ENCODE measurements at places on chromosomes 7 and 10. TPM values are rescaled to one million over a fixed set of nuclear protein-coding genes. Genes with fewer than 3 reads are reported as not detected.

DNA sequence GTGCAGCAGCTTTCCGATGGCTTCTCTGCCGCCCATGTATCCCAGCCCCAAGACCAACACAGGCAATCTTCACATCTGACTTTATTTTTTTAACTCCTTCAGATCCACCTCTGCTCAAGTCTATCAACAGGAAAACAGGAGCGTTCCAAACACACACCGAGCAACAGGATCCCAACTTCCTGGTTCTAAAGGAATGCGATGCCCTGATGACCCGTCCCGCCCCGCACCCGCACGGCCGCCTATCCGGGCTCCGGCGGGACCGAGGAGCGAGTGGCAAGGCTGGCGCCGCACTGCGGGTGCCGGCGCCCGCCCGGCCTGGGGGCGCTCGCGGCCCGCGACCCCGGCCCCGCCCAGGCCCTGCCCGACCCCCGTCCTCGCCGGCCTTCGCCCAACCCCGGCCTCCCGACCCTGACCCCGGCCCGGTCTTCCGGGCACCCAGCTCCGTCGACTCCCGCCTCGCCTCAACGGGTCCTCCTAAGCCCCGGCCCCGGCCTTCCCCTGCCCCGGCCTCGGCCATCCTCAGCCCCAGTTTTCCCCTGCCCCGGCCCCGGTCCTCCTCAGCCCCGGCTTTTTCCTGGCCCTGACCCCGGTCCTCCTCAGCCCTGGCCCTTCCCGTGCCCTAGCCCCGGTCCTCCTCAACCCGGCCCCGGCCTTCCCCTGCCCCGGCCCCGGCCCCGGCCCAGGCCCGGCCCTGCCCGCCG lies 730 bp downstream of the LARP4B start:
- H3K4me3 ChIP-seq, result peak overlapping the region; percentile 42
- H3K27me3 ChIP-seq, result no peaks in the 10 kb centered on the region
- DNase-seq, result peak; percentile 45
- no peaks in the 10 kb centered on the region for H3K36me3 ChIP-seq
- peak overlapping the region; percentile 86 for H3K27ac ChIP-seq

DNA sequence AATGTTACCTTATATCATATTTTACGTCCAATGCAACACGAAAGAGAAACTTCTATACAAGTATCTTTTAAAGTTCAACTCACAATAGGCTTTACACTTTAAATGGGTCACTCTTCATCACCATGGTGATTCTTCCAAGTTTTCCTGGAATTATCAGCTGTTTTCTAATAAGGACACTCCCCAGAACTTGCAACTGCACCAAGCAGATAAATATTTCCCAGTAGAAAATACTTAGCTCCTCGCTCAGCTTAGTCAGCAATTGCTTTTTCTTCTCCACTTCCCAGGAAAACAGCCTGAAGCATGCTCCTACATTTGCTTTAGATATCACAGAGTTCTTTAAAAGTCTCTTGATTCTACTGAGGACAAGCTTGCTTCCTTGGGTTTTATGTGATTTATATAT lies 25.7 kb upstream of the ADD3 start:
- no peak for DNase-seq
- no peak overlapping the region for H3K27ac ChIP-seq
- H3K4me3 ChIP-seq, result no peak overlapping the region
- no peaks in the 10 kb centered on the region for H3K4me1 ChIP-seq
- H3K27me3 ChIP-seq, result no peaks in the 10 kb centered on the region
- no peaks in the 10 kb centered on the region for H3K36me3 ChIP-seq

Gene TNKS2
- total RNA-seq, result 41.5 TPM

Gene SRRM3
- total RNA-seq, result not detected
